ENCODE measurements at places on chromosomes 7 and 10. TPM values are rescaled to one million over a fixed set of nuclear protein-coding genes. Genes with fewer than 3 reads are reported as not detected.

DNA sequence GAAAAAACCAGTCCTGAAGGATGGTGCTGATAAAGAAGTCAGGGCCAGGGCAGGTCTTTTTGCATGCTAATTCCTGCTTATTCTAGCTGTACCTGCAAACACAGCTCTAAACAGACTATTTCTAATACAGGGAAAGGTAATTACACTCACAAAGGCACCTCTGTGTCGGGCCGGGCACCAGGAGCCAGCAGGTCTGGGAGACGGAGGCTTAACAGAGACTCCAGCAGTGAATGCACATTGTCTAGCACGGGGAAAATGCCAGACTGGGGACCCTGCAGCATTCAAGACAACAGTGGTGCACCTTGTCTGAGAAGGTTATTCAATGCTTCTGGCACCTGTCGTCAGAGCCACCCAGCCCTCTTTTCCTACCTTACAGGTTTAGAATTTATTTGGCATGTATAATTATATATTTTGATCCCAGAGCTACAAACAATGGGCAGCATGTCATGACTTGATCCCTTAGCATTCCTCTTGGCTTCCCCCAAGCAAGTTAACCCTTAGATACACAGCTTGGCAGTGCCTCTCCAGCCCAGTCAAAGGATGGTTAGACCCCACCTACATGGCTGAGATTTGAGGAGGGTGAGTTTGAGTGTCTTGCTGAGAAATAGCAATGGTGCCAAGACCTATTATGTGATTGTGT, 185.2 kb downstream of the SLC25A13 start:
- no peak for DNase-seq
- H3K27me3 ChIP-seq, result no peaks in the 10 kb centered on the region
- H3K4me1 ChIP-seq, result no peaks in the 10 kb centered on the region
- H3K4me3 ChIP-seq, result no peak overlapping the region
- no peaks in the 10 kb centered on the region for H3K36me3 ChIP-seq

ANKRD7 gene
- total RNA-seq, result not detected

DNA sequence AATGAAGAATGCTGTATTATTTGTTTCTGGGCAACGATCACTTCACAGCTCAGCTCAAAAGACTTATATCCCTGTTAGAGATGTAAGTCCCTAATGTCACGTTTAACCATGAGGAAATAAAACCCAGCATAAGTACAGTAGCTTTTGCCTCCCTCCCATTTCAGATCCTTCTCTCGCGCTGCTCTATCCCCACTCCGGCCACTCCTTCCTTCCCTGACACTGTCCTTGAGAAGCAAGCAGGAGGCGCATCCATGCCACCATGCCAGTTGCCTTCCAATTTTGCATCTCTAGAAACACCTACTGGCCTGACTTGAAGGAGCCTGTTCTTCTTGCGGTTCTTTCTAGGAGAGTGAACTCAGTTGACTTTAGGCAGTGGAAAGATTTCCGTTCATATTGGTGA, 1.2 kb downstream of the FAM180A start:
- no peak overlapping the region for H3K27ac ChIP-seq
- DNase-seq, result no peak
- H3K27me3 ChIP-seq, result no peaks in the 10 kb centered on the region
- no peaks in the 10 kb centered on the region for H3K36me3 ChIP-seq
- no peak overlapping the region for H3K4me3 ChIP-seq
- no peaks in the 10 kb centered on the region for H3K4me1 ChIP-seq

- no peak overlapping the region for H3K27ac ChIP-seq
- H3K36me3 ChIP-seq, result no peaks in the 10 kb centered on the region
- no peak for DNase-seq
- H3K27me3 ChIP-seq, result no peaks in the 10 kb centered on the region
Observed at GRCh38 chr10:132692311-132692710, 93.6 kb downstream of the NKX6-2 start.

- H3K36me3 ChIP-seq, result no peaks in the 10 kb centered on the region
- H3K27me3 ChIP-seq, result no peaks in the 10 kb centered on the region
- no peaks in the 10 kb centered on the region for H3K4me1 ChIP-seq
- no peak for DNase-seq
Observed at GRCh38 chr7:138144958-138145357, 68.7 kb downstream of the AKR1D1 start.

GRCh38 chr7:150881189-150881588, 28.9 kb downstream of the AOC1 start:
- no peak overlapping the region for H3K27ac ChIP-seq
- H3K4me1 ChIP-seq, result no peaks in the 10 kb centered on the region
- no peaks in the 10 kb centered on the region for H3K27me3 ChIP-seq
- no peak overlapping the region for H3K4me3 ChIP-seq

DNA sequence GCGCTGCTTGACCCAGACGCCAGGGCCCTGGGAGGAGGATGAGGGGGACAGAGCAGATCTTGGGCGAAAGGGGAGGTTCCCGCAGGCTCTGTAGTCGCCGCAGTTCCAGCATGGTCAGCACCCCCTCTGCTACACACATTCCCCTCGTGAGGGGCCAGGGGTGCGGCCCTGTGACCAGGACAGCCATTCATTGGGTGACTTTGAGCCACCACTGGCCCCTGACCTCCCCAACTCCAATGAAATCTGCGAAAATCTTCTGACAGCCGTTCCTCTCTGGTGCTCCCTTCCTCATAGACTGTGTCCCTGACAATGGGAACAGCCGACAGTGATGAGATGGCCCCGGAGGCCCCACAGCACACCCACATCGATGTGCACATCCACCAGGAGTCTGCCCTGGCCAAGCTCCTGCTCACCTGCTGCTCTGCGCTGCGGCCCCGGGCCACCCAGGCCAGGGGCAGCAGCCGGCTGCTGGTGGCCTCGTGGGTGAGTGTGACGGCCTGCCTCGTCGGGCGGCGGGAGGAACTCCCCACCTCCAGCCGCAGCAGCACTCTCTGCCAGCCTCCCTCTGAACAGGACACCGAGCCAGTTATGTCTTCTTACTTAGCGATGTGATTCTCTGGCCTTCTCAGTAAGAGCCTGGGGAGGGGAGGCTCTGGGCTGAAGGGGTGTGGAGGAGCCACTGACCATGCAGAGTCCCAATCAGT, 825 bp downstream of the TMEM176A start:
- H3K27me3 ChIP-seq, result no peaks in the 10 kb centered on the region
- DNase-seq, result no peak
- no peaks in the 10 kb centered on the region for H3K36me3 ChIP-seq

- DNase-seq, result no peak
- H3K27ac ChIP-seq, result no peak overlapping the region
- H3K36me3 ChIP-seq, result peaks cover 3% of the 10 kb centered on the region
- H3K27me3 ChIP-seq, result no peaks in the 10 kb centered on the region
- no peak overlapping the region for H3K4me3 ChIP-seq
Observed at GRCh38 chr10:79345241-79346011, 1.8 kb upstream of the PPIF start.

SPDYE6 gene
- total RNA-seq, result not detected

DNA sequence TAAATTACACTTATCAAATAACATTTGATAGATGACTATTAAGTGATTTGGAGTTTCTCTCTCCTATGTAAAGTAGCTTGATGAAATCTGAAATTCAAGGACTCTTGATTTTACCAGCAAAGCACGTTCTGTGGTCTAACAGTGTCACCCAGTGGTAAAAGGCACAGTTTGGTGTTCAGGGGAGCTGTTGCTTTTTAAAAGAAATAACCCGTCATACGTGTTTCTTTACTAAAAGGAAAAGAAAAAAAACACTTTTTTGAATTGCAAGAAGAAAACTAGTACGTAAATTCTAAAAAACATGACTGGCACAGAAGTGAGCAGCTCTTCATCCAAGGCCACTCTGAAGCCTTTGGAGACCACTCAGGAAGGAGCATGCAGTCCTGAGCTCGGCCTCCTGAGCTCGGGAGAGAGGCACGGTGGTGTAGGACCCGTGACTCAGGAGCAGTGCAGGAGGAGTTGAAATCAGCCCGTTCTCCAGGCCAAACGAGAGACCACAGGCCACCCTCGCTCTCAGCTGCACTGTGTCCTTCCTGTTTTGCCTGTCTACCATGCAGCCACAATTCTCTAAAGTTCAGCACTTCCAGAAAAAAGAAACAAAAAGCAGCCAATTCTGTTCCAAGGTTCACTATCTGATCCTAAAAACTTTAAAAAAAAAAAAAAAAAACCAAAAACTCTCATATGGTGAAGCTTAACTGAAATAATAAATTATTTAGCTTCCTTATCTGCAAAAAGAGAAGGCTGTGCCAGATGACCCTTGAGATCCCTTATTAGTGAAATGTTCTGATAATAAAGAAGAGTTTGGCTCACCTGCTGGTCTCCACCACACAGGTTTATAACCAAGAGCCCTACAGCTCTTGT, 212.6 kb upstream of the FRMD4A start:
- peak overlapping the region; percentile 28 for H3K4me3 ChIP-seq
- peaks cover 42% of the 10 kb centered on the region for H3K4me1 ChIP-seq
- peak; percentile 72 for DNase-seq
- H3K36me3 ChIP-seq, result peaks cover 12% of the 10 kb centered on the region

DNA sequence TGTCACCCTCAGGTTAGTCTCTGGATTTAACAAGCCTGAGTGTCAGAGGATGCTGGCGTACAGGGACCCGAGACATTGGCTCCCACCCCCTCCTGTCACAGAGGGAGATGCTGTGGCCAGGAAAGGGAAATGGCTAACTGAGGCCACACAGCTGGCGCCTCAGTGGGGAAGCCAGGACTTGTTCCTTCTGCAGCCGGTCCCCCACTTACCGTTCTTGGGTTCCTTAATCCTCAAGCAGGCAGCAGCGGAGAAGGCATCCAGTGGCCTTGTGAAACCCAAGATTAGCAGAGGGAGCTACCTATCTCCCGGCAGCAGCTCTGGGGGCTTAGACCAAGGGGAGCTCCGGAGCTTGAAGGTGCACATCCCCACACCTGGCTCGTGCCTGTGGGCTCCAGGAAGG, 65.4 kb downstream of the NEURL1 start:
- H3K36me3 ChIP-seq, result no peaks in the 10 kb centered on the region
- no peak overlapping the region for H3K27ac ChIP-seq
- H3K27me3 ChIP-seq, result no peaks in the 10 kb centered on the region
- DNase-seq, result no peak
- peaks cover 11% of the 10 kb centered on the region for H3K4me1 ChIP-seq

SPOCK2 gene
- total RNA-seq, result 312 TPM

- no peaks in the 10 kb centered on the region for H3K27me3 ChIP-seq
- peaks cover 12% of the 10 kb centered on the region for H3K4me1 ChIP-seq
- DNase-seq, result no peak
Observed at GRCh38 chr10:92571649-92572048, 2.2 kb downstream of the IDE start.

DNA sequence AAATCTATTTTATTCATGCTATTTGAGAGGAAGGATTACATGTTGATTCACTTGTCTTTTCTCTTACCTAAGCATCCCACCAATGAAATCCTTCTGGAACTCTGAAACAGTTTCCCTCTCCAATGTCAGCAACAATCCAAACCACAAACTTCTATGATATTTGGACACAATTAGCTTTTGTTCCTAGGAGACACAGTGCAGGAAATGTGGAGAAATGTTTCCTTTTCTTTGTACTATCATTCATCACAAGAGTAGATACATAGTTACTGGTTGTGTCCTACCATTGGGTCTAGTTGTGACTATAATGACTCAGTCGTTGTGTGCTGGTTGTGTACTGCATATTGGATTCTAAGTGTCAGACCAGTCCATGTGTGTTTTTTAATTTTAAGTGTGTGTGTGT, 156.8 kb upstream of the MAGI2 start:
- no peak overlapping the region for H3K27ac ChIP-seq
- no peaks in the 10 kb centered on the region for H3K36me3 ChIP-seq
- H3K4me1 ChIP-seq, result no peaks in the 10 kb centered on the region
- no peak overlapping the region for H3K4me3 ChIP-seq
- H3K27me3 ChIP-seq, result no peaks in the 10 kb centered on the region

RSPH10B gene
- total RNA-seq, result not detected
